Activated naive CD4-positive, alpha-beta T cell treated with Interleukin-2 at 50 U/mL for 16 hours (primary cell): ENCODE measurements at places on chromosomes 16 and 17.

DNA sequence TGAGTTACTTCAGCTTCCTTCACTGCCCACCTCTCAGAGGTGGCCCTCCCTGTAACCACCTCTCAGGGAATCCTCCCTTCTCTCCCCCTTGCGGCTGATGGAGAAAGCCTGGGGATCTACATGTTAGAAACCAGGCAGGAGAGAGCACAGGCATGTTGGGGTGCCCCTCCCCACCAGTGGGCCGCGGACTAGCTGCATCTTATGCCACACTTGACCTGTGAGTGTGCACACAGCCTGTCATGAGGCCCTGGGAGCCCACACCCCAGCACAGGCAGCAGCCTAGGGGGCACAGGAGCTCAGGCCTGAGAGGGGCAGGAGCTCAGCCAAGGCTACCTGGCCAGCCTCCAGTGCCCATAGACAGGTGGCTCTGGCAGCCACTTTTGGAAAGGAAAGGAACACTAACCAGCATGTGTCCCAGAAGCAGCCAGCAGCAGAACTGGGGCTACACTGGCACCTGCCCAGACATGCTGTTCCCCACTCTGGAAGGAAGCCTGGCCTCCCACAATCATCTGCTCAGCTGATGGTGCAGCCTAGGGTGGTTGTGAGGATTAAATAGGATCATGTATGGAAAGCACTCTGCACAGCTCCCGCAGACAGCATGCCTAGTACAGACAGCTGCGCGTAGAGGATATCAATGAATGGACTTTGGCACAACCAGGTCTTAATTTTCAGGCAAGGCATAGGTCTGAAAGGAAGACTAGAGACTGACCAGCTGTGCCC lies 60.5 kb downstream of the TMEM132E start:
- DNase-seq: no peak

- no peak for DNase-seq
These were observed 12.5 kb upstream of the NKD1 start for GRCh38 chr16:50535506-50536257.

GRCh38 chr16:26493751-26494150 lies 573.0 kb upstream of the C16orf82 start:
- DNase-seq: no peak

DNA sequence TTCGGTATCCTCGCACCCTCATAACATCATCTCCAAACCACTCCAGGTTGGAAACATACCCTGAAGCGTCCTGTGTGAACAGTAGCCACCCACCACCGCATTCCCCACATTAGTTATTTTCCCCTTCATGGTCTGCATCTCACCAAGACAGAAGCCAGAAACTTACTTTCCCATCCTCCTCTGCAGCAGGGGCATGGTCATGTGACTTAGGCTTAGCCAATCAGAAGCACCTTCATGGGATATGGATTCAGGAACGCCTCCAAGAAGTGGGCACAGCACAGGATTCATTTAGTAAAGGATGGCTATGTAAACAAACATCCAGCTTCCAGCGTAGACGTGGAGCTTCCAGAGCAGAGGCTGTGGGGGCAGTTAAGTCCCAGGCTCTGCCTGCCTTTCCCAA lies 130.3 kb downstream of the AXIN2 start:
- no peak for DNase-seq

DNA sequence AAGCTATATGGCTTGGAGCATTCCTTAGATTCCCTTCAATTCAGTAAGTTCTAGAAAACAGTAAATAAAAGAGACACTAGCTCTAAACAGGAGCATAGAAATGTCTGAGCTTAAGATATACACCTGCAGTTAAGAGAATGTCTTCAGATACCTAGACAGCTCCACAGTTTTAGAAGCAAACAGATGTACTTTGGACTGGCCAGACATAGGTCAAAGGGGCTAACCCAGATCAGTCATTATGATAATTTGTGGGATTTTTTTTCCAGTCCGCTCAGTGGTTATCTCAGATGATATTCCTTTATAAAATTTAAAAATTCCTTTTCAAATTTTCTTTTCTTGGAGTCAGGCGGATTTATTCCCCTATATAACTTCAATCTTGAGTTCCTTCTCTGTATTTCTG lies 65.8 kb upstream of the RASL10B start:
- DNase-seq: no peak

- DNase-seq: no peak
These were observed 692 bp upstream of the KCNJ16 start for GRCh38 chr17:70074236-70074830.

DNA sequence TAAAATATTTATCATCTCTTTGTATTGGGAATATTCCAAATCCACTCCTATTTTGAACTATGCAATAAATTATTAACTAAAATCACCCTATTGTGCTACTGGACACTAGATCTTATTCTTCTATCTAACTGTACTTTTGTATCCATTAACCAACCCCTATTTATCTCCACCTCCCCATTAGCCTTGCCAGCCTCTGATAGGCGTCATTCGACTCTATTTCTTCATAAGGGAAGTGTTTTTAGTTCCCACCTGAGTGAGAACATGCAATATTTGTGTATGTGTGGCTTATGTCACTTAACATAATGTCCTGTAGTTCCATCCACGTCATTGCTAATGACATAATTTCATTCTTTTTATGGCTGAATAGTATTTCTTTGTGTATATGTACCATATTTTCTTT lies 23.9 kb downstream of the TMEM186 start:
- no peak for DNase-seq

GRCh38 chr17:19361326-19361725 lies 1.2 kb downstream of the B9D1 start:
- DNase-seq: no peak

- DNase-seq: no peak
These were observed 344.2 kb downstream of the CPPED1 start for GRCh38 chr16:12459391-12460063.

- no peak for DNase-seq
These were observed 70.3 kb downstream of the DNAH9 start for GRCh38 chr17:11668618-11669017.

DNA sequence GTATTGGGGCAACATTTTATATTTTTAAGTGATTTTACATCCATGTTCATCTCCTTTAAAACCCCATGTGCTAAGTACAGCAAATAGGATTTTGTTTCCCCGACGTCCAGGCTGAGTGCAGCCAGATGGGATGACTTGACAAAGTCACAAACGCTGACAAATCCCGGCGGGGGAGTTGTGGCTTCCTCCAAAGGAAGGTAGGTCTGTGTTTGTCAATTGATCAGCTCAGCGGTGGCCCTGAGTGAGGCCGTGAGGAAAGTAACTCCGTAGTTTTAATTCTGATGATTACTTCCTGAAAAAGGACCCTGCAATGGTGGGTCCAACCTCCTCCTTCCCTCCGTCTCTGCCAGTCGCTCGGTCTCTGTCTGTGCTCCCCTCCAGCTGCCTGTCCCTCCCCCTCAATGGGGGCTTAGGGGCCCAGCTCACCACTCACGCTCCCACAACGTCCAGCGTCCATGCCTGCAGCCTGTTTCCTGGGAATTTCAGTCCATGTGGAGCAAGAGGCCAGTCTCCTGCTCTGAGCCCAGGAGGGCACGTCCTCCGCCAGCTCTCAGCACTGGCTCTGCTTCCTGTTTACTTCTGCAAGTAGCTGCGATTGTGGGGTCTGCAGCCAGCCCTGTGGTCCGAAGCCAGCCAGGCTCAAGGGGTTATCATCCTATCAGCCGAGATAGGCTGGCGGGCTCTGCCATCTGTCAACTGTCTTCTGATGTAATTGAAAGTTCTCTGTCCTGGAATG lies 209.4 kb upstream of the FOXF1 start:
- no peak for DNase-seq

DNA sequence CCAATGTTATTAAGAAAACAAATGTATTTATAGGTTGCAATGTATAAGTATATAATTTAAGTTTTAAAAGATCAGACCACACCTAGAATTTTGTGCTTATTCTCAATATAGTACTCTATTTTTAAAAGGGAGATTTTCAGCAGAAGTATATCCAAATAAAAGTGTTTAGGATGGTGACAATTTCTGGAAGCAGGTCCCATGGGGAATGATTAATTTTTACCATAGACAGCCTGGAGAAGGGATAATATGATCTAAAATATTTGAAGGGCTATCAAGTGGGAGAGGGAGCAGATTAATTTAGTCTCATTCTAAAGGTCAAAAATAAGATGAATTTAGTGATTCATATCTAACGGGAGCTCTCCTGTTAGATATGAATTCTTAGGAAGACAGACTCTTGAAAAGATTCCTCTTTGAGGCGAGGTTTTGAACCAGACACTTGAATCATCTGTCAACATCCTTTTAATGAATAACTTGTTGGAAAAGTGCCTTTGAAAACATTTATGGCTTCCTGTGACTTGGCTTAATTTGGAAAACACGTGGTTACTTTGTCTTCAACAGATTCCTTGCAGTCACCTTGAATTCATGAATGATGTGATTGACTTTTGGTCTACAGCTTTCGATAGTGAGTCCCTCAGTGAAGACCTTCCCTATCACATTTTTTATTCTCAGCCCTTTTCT lies 29.3 kb upstream of the SMIM36 start:
- DNase-seq: no peak

- no peak for DNase-seq
These were observed 29.0 kb downstream of the MARCHF10 start for GRCh38 chr17:62778990-62779681.

DNA sequence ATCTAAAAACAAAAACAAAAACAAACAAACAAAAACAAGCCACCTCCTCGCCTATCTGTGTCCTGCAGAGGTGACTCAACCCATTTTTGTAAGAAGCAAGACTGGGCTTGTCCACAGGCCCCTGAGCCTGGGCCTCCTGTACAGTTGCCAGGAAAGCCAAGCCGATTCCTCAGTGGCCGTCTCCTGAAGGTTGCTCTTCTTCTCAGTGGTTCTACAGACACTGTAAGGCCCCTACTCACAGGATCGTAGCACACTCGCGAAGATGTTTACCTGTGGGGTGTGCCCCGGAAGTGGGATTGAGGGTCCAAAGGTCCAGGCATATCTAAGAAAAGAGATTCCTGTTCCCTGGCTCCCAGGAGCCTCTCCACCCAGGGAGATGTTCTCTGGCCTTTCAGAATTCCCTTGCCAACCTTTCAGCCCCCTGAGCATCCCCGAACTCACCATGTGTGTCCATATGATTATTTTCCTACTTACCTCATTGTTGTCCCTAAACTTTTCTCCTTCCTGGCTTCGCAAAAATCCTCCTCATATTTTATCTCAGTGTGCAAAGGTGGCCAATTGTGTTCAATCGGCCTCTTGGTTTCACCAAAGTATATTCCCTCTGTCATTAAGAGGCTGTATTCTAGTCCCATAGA lies 7.5 kb upstream of the CES3 start:
- no peak for DNase-seq

GRCh38 chr17:59521465-59522126 lies 43.8 kb upstream of the DHX40 start:
- peak; percentile 60 for DNase-seq

- no peak for DNase-seq
These were observed 10.1 kb downstream of the DYNC1LI2 start for GRCh38 chr16:66741169-66741900.

DNA sequence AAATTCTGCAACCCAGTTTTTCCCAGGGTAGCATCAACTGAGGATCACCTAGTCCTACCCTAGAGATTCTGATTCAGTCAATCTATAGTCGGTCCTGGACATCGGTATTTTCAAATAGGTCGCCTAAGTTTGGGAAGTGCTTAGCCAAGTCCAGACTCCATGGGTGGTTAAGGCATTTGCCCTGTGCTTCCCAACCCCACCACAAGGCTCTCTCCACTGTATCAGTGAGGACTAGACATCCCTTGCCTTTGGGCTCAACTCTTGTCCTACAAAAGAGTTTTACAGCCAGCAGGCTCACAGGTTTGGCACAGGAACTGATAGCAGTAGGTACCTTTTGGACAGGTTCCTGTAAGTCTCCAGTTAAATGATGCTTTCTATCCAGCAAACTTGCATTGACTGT lies 13.8 kb downstream of the HYDIN start:
- no peak for DNase-seq

- DNase-seq: no peak
These were observed 15.9 kb downstream of the GRB7 start for GRCh38 chr17:39753514-39754160.

- DNase-seq: no peak
These were observed 21.3 kb upstream of the RGS9 start for GRCh38 chr17:65115839-65116238.

DNA sequence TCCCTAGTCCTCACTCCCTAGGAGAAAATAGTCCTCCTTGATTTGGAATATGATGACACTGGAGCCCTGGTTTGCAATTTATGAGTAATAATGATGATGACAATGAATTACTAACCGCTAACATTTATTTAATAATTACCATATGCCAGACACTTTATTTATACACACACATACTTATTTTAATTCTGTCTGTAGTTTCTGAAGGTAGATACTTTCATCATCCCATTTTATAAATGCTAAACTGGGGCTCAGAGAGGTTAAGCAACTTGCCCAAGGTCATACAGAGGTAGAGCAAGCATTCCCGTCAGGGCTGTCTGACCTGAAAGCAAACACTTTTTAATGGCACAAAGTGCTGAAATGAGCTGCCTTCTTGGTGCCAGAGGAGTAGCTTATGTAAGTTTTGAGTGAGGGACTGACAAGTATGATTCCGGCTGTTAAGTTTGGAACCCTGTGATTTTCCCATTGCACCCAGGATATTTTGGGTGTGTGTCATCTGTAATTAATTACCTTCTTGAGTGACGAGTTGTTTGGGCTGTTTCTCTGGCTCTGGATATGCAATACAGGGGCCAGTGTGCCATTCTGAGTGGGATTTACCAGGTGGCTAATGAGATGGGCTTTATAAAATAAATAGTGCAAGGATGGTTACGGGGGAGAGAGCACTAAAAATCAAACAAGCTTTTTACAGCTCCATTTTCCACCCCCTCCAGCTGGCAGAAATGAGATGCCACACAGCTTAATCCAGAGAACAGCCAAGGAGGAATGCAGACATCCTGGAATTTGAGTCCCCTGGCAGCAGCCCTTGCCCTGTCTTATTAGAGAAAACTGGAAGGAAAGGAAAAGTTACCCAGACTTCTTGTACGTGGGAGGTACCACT lies 211.8 kb downstream of the SNX29 start:
- no peak for DNase-seq

GRCh38 chr17:4527134-4527533 lies 28.1 kb downstream of the MYBBP1A start:
- no peak for DNase-seq

- DNase-seq: no peak
These were observed 3.6 kb downstream of the RNF112 start for GRCh38 chr17:19414396-19415280.

- DNase-seq: no peak
These were observed 7.2 kb downstream of the PLA2G15 start for GRCh38 chr16:68252383-68252782.

GRCh38 chr16:17125671-17126070 lies 345.1 kb downstream of the XYLT1 start:
- no peak for DNase-seq

DNA sequence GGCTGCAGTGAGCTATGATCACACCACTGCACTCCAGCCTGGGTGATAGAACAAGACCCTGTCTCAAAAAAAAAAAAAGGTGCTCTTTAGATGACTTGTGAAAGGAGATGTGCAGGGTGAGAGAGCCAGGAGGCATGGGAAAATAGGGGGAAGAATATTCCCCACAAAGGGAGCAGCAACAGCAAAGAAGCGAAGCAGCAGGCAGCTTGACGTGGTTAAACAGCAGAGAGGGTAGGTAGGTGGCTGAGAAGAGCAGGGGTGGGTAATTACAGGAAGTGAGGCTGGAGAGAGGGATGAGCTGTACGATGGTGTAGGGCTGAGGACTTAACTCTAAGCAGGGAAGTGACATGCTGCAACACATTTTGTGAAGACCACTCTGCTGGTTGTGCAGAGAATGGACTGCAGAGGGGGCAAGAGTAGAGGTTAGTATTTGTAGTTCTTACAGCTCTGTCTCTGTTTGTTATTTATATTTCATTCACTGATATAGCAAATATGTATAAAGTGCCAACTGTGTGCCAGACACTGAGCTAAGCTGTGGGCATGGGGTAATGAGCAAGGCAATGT lies 1.6 kb downstream of the HEATR3 start:
- DNase-seq: peak; percentile 17

GRCh38 chr16:27929818-27930217 lies 133.7 kb downstream of the GSG1L start:
- no peak for DNase-seq
